ENCODE measurements at places on chromosomes 2 and 18. TPM values are rescaled to one million over a fixed set of nuclear protein-coding genes. Genes with fewer than 3 reads are reported as not detected.

PDE11A gene
- total RNA-seq: 5.1 TPM

DNA sequence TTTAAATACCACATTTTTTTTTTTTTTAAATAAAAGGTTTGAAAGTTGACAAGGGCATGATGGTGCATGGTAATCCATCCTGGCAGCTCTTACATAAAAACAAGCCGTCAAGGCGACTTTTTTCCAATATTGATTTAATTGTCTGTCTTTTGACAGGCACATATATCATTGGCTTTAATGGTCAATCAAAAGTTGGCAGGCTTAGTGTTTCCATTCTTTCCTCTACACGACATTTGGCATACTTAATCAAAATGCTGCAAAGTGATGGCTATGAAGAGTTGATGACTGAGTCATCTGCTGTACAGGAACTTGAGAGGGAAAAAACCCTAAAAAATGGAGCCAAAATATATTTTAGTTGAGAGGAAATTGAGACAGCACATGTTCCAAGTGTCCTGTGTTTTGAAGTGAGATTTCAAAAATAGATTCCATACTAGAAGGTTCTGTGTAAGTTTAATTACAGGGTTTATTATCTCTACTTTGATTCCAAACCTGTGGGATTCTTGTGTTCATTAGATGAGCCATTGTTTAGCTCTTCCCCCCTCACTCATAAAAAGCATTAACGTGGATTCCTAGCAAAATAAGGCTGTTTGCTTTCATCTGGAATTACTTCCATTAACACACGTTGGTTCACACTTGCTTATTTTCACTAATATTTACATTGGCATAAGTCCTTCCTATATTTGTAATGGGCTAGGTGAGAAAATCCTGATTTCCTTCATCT is 3.2 kb downstream of the TSHZ1 start:
- no peak for ATAC-seq

DNAH7 gene
- total RNA-seq: 1.2 TPM

DNA sequence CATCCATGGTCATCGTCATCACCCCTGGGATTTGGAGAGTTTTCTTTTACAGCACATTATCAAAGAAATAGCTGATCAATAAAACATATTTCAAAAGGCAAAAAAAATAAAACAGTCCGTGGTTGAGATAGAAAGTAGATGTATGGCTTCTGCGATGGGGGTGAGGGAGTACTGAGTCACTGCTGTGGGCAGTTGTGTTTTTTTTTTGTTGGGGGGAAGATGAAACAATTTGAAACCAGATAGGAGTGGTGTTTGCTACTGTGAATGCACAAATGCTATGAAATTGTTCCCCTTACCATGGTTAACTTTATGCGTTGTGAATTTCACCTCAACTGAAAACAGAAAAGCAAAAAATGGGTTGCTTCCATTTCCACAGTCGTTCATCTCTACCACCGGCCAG is 11.9 kb upstream of the SALL3 start:
- ATAC-seq: no peak

ITGA4 gene
- 1.2 TPM for total RNA-seq
